CD4-positive, alpha-beta T cell (primary cell): ENCODE measurements at places on chromosomes 2 and 18.

DNA sequence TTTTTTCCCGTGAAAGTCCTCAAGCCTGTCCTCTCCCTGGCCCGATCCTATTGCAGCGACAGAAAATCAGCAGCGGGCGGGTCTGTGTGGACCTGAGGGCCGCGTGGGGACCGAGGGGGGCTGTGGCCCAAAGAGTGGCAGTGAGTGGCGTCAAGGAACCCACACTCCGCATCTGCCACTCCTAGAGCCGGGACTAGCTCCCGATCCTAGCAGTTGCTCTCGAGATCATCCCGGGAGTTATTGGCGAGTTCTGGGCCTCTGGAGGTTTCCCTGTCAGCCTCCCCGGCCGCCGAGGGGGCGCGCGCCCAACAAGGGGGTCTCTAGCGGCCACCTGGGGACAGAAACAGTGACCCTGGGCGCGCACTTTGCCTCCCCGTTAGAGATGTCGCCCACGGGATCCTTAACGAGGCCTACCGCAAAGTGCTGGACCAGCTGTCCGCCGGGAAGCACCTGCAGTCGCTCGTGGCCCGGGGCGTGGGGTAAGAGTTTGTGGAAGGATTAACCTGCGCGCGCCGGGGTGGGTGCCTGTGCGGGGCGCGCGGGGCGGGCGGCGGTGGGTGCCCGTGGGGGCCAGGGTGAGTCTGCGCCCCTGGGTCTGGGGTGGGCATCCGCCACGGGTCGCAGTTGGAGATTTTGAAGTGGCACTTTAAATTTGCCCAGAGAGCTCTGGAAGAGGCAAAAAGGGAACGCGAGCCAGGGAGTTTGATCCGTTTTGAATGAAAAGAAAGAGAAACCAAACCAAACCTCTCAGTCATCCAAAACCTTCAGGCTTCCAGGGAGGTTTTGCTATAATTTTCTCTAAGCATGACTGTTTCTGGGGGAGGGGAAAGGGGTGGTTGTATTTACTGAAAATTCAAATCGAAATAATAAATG lies 3.5 kb downstream of the ADCYAP1 start:
- DNase-seq = no peak

GRCh38 chr2:37992601-37993000 lies 67.5 kb downstream of the RMDN2 start:
- no peak for DNase-seq

DNA sequence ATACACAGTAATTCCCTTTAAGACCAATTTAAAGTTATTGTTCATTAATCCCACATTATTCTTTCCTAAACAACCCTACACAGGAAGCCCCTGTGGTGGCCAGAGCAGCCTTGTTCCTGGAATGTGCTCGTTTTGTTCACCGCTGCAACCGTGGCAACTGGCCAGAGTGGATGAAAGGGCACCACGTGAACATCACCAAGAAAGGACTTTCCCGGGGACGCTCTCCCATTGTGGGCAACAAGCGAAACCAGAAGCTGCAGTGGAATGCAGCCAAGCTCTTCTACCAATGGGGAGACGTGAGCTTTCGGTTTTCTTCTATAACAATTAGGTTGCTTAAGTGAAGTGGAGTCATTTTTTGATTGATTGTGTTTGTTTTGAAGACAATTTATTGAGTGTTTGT lies 101.0 kb downstream of the UNC80 start:
- DNase-seq = no peak

DNA sequence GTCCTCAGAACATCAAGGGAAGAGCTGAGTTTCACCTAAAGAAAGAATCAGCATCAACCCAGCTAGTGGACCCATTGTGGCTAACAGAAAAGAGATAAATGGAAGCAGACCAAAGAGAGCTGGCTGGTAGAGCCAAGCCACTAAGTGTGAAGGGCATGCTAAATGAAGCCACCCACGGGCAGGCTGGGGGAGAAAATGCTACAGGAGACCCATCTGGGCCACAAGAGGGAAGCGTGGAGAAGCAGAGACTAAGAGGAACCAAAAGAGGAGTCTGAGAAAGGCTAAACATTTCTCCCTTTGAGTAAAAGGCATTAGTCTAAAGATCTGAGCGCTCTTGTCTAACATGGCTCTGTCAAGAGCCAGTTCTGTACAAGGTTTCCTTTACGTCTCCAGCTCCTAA lies 15.8 kb downstream of the CWC22 start:
- no peak for DNase-seq

DNA sequence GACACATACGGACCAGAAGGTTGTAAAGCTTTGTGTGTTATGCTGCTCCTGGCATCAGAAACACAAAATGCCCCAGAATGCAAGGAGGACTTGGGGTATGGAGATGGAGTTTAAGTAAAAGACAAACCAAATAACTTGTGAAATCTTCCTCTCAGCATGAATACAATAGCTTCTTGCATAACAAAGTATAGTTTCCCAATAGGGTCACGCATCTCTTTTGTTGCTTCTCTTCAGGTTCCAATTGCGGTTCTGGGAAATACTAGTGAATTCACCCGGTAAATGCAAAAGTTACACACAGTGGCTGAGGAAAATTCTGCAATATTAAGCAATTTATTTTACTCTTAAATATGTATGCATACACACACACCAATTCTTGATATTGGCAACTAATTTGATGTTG lies 339.2 kb upstream of the EPHA4 start:
- DNase-seq = no peak

DNA sequence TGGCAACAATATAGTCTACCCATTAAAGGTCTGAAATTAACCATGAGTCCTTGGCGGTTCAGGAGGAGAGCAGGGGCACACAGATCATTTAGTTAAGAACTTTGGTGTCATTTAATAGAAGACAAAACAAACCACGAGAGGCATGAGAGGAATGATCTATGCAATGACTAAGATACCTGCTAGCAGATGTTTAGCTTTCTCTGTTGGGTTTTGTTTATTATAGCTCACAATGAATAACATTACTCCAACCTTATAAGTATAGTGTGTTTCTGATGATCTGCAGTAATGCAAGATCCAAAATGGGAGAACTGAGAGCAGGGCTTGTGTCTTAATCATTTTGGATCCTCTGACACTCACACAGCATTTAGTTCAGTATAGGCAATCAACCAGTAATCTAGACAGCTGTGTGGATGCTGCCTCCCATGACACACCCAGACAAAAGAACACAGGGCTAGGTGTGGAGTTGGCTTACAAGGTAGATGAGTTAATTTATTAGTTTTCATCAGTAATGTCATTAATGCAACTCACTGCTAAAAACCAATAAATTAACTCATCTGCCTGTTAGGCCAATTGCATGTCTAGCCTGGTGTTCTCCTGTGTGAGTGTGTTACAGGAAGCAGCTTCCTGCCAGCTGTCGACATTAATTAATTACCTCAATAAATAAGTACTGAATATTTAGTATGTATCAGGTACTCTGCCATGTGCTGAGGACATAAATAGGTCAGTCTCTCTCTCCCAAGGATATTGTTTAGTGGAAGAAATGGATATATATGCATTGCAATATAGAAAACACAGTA lies 92.3 kb downstream of the CLIP4 start:
- DNase-seq = no peak

DNA sequence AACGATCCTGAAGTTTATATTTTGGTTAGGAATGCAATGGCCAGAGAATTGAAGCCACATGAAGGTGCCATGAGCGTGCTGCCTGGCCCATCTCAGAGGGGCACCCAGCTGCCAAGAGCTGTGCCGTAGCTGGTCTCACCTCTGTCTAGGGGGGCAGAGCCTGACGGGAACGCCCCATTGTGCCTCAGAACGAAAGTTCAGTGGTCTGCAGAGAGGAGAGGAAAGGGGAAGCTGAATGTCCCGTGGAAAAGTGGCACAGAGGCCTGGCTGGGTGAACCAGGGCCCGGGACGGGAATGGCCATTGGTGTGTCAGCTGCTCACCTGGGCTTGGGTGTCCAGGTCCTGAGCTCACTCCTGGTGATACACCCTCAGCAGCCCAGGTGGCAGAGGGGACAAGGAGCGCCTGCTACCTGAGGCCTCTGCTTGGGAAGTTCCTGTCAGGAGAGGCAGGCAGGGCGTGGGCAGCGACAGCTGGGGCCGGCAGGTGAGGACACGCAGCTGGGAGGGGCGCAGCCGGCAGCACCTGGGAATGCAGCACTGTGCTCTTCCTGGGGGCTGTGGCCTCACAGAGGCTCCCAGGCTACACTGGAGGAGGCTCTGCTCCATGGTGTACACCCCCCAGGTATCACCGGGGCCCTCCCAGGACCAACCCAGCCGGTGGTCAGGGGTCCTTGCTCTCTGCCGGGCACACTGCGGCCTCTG lies 67.3 kb downstream of the PARD6G start:
- DNase-seq = no peak

DNA sequence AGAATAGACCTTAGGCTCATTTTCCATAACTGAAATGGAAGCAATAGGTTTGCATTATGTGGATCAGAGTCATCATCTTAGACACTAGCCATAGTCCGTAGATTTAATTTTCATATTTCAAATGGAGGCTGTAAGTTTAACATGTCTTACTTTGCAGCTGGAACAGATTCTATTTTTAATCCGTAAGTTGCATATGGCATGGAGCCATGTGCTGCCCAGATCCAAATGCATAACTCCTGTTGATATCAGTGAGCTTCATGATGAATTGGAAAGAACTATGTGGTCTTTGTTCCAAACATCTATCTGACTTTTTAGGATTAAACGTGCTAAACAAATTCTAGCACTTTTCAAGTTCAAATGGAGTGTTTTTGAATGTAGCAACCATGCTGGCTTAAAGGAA lies 43.4 kb downstream of the MEIS1 start:
- DNase-seq = no peak

DNA sequence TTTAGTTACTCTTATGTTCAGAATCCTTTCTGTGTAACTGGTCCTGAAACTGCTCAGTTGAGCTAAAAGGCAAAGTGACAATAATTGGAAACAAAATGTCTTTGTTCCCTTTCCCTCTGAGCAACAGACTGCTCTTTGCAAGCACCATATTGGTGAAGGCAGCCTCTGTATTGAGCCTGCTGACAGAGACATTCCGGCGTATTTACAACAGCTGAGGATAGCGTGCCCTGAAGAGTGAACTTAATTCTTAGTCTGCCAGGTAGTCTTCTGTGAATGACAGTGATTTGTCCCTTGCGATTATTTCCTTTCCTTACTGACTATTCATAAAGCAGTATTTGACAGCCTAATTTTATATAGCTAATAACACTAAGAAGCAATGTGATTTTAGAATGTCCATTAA lies 239.1 kb downstream of the CPS1 start:
- no peak for DNase-seq

GRCh38 chr2:134315471-134315870 lies 61.6 kb downstream of the MGAT5 start:
- no peak for DNase-seq

DNA sequence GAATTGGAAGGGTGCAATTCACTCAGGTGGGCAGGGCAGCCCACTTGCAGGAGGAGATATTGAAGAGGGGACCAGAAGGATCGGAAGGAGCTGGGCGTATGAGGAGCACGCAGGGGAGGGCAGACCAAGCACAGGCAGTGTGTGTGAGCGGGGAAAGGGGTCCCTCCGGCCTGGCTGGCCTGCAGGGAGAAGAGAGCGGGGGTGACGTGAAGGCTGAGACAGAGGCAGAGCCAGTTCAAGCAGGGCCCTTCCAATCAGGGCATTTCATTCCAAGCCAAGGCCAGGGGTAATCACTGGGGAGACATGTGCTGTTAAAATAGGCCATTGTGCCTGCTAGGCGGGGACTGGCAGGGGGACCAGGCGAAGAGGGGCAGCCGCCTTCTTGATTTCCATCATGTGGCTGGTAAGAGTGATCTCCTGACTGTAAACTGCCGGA lies 62.2 kb downstream of the ACKR3 start:
- no peak for DNase-seq

GRCh38 chr2:9373047-9373446 lies 50.3 kb downstream of the ITGB1BP1 start:
- DNase-seq = no peak

DNA sequence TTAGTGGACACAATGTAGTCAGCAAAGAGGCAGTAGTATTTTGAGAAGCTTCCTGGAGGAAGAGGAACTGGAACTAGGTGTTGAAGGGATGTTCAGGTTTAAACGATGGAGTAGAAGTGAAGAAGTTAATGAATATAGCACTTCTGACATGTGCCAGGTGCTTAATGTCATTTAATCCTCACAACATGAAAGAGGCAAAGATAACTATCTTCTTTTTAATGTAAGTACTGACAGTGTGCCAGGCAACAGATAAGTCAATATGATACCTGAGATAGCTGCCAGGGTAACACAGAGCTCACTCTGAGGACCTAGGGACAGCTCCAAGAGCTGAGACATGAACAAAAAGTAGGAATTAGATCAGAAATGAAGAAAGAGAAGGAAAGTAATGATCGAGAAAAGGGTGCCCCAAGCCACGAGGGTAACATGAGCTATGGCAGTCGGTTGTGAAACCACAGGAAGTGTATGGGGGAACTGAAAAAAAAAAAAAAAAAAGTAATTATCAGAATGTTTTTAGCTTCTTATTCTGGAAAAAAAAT lies 140.7 kb downstream of the RNF144A start:
- no peak for DNase-seq

DNA sequence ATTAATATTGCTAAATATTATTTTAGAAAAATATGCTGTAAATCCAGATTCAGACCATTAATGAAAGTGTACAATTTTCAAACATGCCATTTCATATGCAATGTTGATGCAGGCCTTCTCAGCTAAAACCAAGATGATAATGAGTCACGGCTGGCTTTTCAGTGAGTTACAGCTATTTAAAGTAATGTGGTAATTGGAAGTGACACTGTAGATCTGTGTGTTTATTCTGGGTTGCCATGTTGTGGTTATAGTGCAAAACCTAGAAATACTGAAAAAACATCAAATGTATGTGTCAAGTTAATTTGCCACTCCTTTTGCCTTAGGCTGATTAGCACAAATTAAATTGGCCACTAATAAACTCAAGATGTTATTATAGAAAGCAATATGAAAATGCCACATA lies 506.6 kb downstream of the ERBB4 start:
- no peak for DNase-seq

GRCh38 chr2:100470898-100471514 lies 724 bp downstream of the NMS start:
- DNase-seq = peak; percentile 3

DNA sequence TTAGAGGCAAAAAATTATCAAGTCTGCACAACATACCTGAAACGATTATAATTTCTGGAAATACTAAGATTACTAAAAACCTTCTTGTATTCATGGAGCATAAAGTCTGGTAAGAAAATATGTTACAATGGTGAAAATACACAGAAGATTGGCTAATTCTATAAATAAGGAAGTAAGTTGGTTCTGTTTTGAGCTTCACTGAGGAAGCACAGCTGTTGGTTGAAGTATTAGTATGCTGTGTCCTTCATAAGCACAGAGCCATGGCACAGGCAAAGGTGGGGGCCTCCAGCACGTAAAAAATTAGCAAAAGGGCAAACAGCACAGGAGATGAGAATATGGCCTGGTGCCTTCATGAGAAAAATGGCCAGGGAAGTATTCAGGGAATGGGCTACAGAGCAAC lies 40.4 kb upstream of the ANKRD62 start:
- no peak for DNase-seq

GRCh38 chr2:21498016-21498415 lies 374.2 kb downstream of the TDRD15 start:
- no peak for DNase-seq

- DNase-seq = no peak
These were observed 179.0 kb upstream of the SLC39A10 start for GRCh38 chr2:195477996-195478382.
